ENCODE measurements at places on chromosomes 2 and 18.

- no peak for DNase-seq
Observed at GRCh38 chr2:194103941-194104659, 1552.9 kb upstream of the SLC39A10 start.

GRCh38 chr2:150859877-150860276 is 372.4 kb upstream of the RND3 start:
- no peak for DNase-seq

- peak; percentile 85 for DNase-seq
Observed at GRCh38 chr2:42132966-42133641, 36.0 kb upstream of the EML4 start.

DNA sequence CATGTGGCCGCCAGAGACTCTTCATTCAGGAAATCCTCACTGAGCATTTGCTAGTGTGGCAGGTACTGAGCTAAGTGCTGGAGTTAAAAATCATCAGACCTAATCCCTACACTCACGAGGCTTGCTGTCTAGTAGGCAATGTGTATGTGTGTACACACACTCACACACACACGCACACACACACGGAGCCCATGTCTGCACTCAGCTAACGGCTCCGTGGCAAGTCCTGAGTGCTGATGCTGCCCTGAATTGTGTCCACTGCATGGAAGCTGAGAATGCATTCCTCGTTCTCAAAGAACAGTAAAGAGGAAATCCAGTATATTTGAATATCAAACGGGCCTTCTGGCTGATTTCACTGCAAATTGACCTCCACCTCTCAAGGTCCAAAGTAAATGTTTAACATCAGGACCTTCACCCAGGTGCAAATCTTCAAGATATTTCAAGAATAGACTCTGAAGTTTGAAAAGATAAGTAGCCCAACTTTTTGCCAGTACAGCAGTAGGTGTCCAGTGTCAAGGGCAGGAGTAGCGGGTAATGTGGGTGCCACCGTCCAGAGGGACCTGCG is 136.1 kb upstream of the TTC39C start:
- no peak for DNase-seq

- no peak for DNase-seq
Observed at GRCh38 chr2:142796161-142796560, 81.3 kb upstream of the KYNU start.

DNA sequence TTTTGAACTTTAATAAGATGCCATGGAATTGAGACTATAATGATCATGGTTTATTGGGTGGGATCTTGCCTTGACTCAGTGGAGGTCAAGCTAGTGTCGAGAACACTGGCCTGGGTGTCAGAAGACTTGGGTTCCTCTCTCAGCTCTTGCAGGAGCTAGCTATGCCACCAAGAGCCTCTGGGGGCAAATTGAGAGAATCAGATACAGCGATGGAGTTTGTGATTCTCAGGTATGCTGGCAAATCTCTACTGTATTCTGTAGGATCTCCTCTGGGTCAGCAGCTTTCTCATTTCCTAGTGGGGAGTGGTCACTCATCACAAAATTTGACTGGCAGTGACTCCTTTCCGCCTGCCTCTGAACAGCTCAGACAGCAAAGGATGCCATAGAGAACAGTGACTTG is 477.0 kb downstream of the RNF144A start:
- DNase-seq = no peak

DNA sequence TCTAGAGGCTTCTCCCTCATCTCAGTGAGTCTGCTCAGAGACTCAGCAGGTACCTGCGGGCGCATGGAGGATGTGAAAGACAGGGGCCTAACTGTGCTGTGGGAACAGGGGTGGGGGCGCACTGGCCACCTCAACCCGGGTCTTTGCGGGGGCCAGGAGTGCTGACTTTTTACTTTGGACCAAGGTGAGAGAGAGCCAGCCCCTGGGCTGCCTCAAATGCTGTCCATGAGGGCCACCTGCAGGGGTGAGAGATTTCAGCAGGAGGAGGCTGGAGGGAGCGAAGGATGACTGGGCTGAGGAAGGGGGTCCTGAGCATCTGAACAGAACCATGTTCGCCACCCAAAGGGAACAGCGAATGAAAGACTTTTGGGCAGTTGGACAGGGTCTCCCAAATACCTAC is 129.4 kb downstream of the TNS1 start:
- DNase-seq = peak; percentile 26

GRCh38 chr2:129884221-129884786 is 95.2 kb upstream of the RAB6C start:
- DNase-seq = no peak

- no peak for DNase-seq
Observed at GRCh38 chr2:182831921-182832320, 34.5 kb downstream of the FRZB start.

DNA sequence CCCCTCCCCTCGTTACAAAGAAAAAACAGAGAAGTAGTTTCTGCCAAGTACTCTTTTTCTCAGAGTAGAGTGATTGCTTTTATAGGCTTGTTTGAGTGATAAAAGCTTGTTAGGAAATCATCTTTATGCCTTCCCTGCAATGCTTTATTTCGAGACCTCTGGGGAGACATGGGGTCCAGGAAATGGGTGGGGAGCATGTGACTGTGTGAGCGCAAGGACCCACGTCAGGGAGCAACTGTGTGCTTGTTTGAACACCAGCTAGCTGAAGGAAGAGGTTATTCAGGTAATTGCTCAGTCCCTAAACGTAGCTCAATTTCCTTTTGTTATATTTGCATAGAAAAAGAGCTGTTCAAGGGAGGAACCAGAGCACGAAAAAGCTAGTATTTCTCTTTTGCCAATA is 187.3 kb downstream of the FAM210A start:
- DNase-seq = no peak

- no peak for DNase-seq
Observed at GRCh38 chr2:101741775-101742520, 44.4 kb downstream of the MAP4K4 start.

DNA sequence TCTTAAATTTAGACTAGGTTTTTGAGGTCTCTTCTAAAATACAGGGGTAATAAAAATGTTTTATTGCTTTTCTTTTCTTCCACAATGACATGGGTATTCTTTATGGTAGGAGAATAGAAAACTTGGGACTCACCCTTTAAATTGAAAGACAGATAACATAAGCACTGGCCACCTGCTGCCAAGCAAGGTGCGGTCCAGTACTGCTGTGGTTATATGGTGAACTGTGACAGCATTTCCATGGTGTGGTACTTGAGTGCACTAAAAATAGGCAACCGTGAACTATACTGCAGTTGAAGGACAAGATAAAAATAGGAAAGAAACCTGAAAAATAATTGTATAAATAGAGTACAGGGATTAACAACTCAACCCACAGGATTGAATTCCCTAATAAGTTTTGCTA is 54.4 kb upstream of the GRB14 start:
- no peak for DNase-seq
